ENCODE measurements at places on chromosomes 7 and 10.

- no peak for DNase-seq
These were observed 78.5 kb downstream of the CDCA7L start for GRCh38 chr7:21867226-21867625.

DNA sequence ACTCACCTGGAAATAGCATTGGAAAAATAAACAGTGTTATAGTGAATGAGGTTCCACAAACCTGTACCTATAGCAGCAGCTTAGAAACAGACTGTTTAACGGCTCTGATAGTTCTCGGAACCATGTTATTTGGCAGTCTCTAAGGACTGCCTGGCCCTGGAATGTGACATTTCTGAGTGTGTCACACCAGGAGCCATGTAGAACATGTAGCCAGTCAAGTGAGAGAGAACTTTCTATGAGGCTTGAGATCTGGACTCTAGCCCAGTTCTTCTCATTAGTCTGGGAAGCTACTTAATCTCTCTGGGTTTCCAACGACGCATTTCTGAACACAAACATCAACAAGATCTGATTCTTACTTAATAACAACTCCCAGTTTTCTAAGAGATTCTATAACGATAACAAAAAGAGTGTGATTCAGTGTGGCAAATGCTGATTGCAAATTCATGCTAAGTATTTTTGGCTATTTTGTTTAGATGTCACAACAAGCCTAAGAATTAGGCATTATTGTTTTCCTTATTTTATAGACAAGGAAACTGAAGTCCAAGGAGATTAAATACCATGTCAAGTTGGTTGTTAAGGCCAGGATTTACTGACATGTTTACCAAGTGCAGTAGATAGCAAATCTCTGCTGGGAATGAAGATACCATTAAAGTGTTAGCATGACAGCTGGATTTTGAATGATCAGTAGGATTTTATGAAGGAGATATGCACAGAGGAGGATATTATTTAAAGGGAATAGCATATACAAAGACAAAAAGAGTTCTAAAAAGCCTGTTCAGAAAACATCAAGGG is 47.2 kb downstream of the APBB1IP start:
- no peak for DNase-seq

GRCh38 chr7:33964417-33965182 is 59.3 kb downstream of the BMPER start:
- DNase-seq: no peak

DNA sequence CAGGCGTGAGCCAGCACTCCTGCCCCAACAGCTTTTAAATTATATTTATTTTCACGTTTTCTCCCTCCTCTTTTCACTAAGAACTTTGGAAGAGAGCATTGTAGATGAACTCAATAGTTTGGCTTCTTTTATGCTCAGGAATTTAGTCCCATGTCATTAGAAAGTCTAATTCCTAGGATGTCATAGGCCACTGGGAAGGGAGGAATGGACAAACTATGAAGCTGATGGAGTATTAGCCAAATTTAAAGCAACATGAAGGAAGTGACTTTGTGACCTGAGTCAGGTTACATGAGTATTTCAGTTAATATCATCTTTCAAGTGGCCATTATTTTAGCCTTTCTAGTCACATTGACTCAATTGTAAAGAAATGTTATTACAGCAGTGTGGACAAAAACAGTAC is 18.0 kb upstream of the OPN4 start:
- DNase-seq: no peak

- no peak for DNase-seq
These were observed 74.2 kb downstream of the ZRANB1 start for GRCh38 chr10:125016123-125016522.

DNA sequence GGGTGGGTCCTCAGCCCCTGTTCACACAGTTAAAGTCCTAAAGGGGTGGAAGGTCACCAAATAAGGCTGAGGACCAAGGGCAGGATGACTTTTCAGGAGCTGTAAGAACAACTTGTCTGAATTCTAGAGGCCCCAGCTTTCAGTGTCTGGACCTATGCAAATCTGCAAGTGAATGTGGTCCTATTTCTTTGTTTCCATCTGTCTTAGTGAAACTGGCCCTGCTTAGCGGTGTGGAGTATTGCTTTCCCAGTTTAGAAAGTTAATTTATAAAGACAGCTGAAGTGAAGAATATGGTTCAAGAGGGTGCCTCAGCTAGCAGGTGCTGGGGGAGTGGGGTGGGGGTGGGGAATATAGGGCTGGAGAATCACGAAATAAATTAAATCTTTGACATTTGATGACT is 40.1 kb downstream of the HHEX start:
- DNase-seq: no peak

Measured in stimulated activated CD8-positive, alpha-beta memory T cell treated with anti-CD3 and anti-CD28 coated beads, Interleukin-4, amount 100 ng/mL, for 1 hour (primary cell).